CD8-positive, alpha-beta memory T cell (primary cell): ENCODE measurements at places on chromosomes 11 and 22. TPM values are rescaled to one million over a fixed set of nuclear protein-coding genes. Genes with fewer than 3 reads are reported as not detected.

- no peaks in the 10 kb centered on the region for H3K27me3 ChIP-seq
- no peaks in the 10 kb centered on the region for H3K4me1 ChIP-seq
- no peak for DNase-seq
- H3K4me3 ChIP-seq, result no peak overlapping the region
- H3K36me3 ChIP-seq, result no peaks in the 10 kb centered on the region
- no peak overlapping the region for H3K27ac ChIP-seq
Measured at GRCh38 chr11:31160504-31161422, 208.8 kb downstream of the DCDC1 start.

DNA sequence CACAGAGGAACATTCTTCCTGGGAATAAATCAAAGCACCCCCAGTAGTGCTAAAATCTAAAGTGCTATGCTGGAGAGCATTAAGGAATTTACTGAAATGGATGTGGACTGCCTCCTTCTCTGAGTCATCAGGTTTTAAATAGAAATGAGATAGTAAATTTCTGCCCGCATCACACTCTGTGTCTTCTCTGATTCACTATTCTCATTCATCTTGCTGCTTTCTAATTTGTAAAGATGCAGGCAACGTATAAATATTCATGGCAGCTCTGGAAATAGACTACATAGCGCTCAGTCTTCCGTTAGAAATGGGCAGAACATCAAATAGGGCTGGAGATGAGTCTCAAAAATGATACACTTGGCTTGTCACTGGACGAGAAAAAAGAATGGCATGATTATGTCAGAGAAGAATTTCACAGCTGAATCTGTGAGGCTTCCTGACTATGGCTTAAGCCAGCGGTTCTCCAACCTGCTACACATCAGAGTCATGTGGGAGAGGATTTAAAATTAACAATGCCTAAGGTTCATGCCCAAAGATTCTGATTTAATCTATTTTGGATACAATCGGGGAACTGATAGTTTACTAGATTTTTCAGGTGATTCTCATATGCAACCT is 178.2 kb downstream of the LRRC4C start:
- no peak overlapping the region for H3K27ac ChIP-seq
- H3K27me3 ChIP-seq, result no peaks in the 10 kb centered on the region
- DNase-seq, result no peak
- no peak overlapping the region for H3K4me3 ChIP-seq
- H3K36me3 ChIP-seq, result no peaks in the 10 kb centered on the region

The MPPED1 gene
- total RNA-seq, result not detected

The CNIH2 gene
- 2.8 TPM for total RNA-seq

The SPDYC gene
- total RNA-seq, result not detected

DNA sequence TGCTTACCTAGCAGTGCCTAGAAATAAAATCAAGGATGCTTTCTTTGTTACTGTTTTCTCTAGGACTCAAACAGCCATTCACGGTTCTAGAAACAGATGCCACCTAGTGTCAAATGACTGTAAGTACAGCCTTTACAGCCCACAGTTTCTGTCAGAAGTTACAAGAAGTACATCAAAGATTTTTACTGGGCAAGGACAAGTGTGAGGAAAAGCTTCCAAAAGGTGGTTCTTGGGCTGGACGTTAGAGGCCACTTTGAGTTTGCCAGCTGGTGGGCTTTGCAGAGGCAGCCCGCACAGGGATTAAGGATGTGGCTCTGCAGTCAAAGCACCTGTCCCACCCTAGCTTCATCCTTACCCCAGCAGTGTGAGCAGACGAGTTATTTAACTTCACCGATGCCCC is 6.9 kb downstream of the KMT5B start:
- peaks cover 57% of the 10 kb centered on the region for H3K4me1 ChIP-seq
- H3K27me3 ChIP-seq, result no peaks in the 10 kb centered on the region
- no peak overlapping the region for H3K27ac ChIP-seq
- DNase-seq, result peak; percentile 32
- no peak overlapping the region for H3K4me3 ChIP-seq
- no peaks in the 10 kb centered on the region for H3K36me3 ChIP-seq

DNA sequence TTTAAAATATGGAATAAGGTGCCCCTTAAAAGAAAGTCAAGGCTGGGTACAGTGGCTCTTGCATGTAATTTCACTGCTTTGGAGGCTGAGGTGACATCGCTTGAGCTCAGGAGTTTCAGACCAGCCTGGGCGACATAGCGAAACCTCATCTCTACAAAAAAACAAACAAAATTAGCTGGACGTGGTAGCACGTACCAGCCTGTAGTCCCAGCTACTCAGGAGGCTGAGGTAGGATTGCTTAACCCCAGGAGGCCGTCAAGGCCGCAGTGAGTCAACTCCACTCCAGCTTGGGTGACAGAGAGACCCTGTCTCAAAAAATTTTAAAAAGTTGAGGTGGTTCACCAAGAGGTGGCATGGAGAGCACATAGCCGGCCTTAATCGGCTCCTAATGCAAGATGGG is 17.7 kb upstream of the ADORA2A start:
- no peak for DNase-seq
- no peaks in the 10 kb centered on the region for H3K27me3 ChIP-seq
- H3K27ac ChIP-seq, result no peak overlapping the region
- H3K4me3 ChIP-seq, result no peak overlapping the region
- H3K4me1 ChIP-seq, result peaks cover 36% of the 10 kb centered on the region
- peaks cover 4% of the 10 kb centered on the region for H3K36me3 ChIP-seq

The BDNF gene
- total RNA-seq, result not detected

- no peaks in the 10 kb centered on the region for H3K36me3 ChIP-seq
- no peaks in the 10 kb centered on the region for H3K27me3 ChIP-seq
- no peak for DNase-seq
- no peak overlapping the region for H3K27ac ChIP-seq
- no peaks in the 10 kb centered on the region for H3K4me1 ChIP-seq
Measured at GRCh38 chr22:45225732-45226502, 14.8 kb downstream of the KIAA0930 start.

DNA sequence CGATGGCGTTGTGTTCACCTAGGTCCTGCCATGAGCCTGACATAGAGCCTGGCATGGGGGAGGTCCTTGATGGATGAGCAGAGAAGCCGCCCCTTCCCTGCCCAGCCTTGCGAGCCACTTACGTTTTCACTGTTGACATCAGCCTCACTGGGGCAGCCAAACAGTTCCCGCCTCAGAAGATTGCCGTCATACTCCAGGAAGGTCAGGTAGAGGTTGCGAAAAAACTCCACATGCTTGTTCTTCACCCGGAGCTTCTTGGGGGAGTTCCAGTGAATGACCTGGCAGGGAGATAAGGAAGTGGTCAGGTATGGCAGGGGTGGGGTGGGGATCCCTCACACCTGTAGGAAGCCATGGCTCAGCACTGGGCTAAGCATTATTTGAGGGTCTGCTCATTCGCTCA is 279.3 kb upstream of the SYN3 start:
- H3K4me3 ChIP-seq, result no peak overlapping the region
- no peaks in the 10 kb centered on the region for H3K4me1 ChIP-seq
- DNase-seq, result no peak
- no peaks in the 10 kb centered on the region for H3K36me3 ChIP-seq
- H3K27ac ChIP-seq, result no peak overlapping the region

The VSIG10L2 gene
- total RNA-seq, result not detected

DNA sequence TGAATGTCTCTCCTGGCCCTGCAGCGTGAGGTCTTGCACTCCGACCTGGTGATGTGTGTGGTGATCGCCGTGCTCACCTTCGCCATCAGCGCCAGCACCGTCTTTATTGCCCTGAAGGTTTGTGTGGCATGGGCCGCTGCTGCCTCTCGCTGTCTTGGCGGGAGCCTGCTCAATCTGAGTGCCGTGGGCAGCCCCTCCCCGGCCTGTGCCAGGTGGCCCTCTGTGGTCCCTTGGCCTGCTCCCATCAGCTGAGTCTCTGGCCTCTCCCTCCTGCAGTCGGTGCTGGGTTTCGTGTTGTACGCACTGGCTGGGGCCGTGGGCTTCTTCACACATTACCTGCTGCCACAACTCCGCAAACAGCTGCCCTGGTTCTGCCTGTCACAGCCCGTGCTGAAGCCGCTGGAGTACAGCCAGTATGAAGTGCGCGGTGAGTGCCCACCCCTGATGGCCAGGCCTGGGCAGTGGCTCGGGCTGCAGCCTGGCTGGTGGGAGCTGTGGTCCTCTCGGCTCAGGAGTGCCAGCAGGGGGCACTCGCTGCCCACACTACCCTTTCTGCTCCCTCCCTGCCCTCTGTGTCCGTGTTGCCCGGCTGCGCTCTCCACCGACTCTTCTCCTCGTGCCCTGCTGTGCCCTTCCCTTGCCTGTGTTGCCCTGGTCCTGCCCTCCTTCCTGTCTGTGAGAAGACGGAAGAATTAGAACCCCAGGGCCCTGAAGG is 10.2 kb downstream of the PCNX3 start:
- no peaks in the 10 kb centered on the region for H3K27me3 ChIP-seq
- H3K27ac ChIP-seq, result no peak overlapping the region
- no peak overlapping the region for H3K4me3 ChIP-seq
- DNase-seq, result peak; percentile 48

GRCh38 chr11:60797846-60798630 is 12.9 kb downstream of the MS4A10 start:
- H3K36me3 ChIP-seq, result no peaks in the 10 kb centered on the region
- H3K4me3 ChIP-seq, result no peak overlapping the region
- no peaks in the 10 kb centered on the region for H3K4me1 ChIP-seq

DNA sequence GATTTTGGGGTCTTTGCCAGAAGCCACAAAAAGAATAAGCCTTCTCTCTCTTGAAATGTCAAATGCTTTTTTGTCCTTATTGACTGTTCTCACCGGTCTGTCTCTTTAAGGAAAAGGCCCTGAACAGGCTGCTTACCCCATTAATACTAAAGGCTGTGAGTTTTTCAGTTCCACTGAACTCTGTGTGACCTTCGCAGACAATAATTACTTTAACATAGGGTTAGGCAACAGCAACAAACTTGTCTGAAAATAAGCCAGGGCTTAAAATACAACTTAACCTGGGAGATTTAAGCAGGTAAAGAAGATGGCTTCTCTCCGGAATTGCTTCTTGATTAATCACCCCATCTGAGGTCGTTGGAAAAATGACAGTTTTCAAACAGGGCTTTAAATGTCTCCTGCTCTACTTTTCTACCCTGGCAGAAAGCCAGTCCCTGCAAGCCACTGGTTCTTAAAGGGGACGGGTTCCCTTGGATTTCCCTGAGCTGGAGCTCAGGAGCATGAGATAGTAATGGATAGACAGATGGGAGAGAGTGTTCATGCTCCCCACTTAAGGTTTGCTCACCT is 69.4 kb downstream of the ARL14EP start:
- no peak overlapping the region for H3K4me3 ChIP-seq
- no peaks in the 10 kb centered on the region for H3K4me1 ChIP-seq
- H3K36me3 ChIP-seq, result no peaks in the 10 kb centered on the region
- H3K27ac ChIP-seq, result no peak overlapping the region

The C11orf42 gene
- total RNA-seq, result not detected

The APOA4 gene
- not detected for total RNA-seq

The MN1 gene
- 0.13 TPM for total RNA-seq

DNA sequence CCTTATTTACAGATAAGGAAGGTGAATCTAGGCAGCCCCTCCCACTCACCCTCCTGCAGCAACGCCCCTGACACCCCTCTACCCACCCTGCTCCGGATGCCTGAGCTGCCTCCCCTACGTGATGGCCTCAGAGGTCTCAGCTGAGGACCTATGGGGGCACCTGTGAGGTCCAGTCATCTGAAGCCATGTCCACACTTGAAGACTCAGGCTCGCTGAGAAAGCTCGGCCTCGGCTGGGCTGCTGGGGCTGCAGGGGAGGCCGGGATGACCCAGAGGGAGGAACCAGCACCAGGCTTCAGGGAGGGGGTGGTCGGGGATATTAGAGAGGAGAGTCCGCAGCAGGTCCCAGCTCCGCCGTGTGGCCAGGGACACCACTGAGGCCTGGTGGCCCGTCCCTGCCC is 92.8 kb downstream of the BRD1 start:
- peaks cover 5% of the 10 kb centered on the region for H3K4me1 ChIP-seq
- H3K36me3 ChIP-seq, result no peaks in the 10 kb centered on the region
- H3K4me3 ChIP-seq, result no peak overlapping the region
- DNase-seq, result no peak

GRCh38 chr11:4393858-4394223 is 339 bp upstream of the TRIM21 start:
- peaks cover 28% of the 10 kb centered on the region for H3K4me1 ChIP-seq
- peak overlapping the region; percentile 90 for H3K27ac ChIP-seq
- no peak for DNase-seq
- H3K36me3 ChIP-seq, result peaks cover 16% of the 10 kb centered on the region
- peak overlapping the region; percentile 94 for H3K4me3 ChIP-seq
- no peaks in the 10 kb centered on the region for H3K27me3 ChIP-seq

The KCNK7 gene
- 0.59 TPM for total RNA-seq

The APOA1 gene
- 0.48 TPM for total RNA-seq

GRCh38 chr11:83024270-83024854 is 47.3 kb downstream of the RAB30 start:
- H3K4me3 ChIP-seq, result no peak overlapping the region
- H3K36me3 ChIP-seq, result no peaks in the 10 kb centered on the region
- DNase-seq, result no peak
- no peaks in the 10 kb centered on the region for H3K27me3 ChIP-seq
- H3K4me1 ChIP-seq, result peaks cover 19% of the 10 kb centered on the region
- no peak overlapping the region for H3K27ac ChIP-seq
